ENCODE measurements at places on chromosomes 3 and 15. TPM values are rescaled to one million over a fixed set of nuclear protein-coding genes. Genes with fewer than 3 reads are reported as not detected.

DNA sequence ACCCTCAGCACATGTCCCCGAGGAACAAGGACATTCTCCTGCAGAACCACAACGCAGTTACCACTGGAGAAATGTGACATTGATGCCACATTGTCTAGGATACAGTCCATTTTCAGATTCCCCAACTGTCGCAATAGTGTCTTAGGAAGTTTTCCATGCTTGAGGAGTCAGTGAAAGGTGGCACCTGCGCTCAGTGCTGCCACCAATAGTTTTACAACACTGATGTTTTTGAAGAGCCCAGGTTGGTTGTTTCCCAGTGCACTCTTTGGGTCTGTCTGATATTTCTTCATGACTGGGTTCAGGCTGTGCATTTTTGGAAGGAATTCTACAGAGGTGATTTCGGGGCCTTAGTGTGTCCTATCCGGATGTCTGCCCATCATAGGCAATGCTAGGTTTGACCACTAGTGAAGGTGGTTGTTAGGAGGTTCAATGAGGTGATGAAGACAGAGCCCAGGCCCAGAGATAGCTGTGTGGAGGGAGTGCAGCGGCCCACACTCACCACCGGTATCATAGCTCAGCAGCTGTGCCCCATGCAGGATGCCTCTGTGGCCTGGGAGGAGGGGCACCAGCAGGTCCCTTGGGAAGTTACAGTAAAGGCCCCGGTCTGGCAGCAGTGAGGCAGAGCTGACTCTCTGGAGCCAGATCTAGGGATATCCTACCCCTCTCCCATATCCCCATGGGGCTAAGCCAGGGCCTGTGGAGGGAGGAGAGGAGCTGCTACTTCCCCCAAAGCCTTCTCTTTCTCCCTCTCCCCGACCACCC lies 96.6 kb downstream of the DNAJB8 start:
- DNase-seq: no peak

DNA sequence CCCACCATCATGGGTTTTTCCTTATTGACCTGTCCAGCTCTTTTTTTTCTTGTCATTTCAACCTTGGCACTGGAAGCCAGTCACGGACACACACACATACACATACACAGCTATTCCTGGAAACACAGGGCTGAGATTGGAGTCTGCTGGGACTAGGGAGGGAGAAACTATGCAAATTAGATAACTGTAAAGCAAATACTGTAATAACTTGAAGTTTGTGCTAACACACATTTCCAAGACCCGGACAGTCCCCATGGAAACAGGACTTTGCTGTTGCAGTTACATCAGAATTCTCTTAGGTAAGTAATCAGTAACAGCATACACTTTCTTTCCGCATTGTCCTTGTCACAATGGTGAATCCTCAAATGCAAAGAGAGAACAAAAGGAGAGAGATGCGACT lies 304.4 kb downstream of the KBTBD8 start:
- no peak for DNase-seq

- no peak for DNase-seq
Observed at GRCh38 chr15:29522373-29523276, 253.0 kb upstream of the NSMCE3 start.

DNA sequence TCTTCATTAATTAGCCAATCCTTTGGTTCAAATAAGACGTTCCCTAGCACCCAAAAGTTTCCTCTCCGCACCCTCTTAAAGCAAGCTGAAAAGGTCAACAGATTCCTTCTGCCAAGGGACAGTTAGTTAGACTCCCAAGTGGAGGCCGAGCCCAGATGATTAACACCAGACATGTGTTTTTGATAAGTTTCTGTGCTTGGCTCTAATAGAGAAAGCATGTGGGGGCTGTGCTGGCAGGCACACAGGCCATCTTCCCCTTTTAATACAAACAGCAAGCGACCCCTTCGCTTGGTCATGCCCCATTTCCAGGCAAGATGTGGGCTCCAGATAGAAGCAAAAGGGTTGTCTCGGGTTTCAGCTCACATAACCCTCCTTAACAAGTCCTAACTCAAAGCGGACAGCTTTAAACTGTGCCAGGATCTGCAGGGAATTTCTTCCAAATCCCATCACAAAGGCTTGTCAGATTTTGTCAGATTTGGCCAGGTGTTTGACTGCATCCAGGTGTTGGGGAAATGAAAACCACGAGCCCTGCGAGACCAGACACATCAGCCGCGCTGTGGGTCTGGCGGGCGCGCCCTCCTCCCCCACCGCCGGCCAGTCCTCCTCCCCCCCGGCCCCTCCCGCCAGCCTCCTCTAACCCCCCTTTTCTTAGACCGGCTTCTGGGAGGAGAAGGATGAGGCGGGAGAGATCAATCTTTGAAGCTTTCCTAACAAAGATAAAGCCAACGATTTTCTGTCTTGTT lies 3.3 kb downstream of the HES1 start:
- peak; percentile 95 for DNase-seq

DNA sequence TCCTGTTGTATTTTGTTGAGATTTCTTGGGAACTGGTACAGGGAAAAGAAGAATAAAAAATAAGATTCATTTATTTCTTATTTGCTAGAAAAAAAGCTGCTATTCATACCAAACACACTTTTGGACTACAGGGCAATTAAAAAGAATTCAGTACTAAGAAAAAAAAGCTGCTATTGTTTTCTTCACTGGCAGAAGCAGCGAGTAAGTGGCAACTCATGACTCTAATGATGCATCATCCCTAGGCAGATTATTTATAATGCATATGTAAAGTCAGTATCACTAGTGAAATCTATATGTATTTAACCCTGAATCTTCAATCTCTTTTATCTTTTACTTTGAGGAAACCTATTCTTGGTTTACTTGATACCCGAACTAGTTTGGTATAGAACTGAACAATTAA lies 15.2 kb downstream of the PFN2 start:
- peak; percentile 27 for DNase-seq

GRCh38 chr15:100172356-100173024 lies 169.3 kb downstream of the ADAMTS17 start:
- DNase-seq: no peak

- DNase-seq: no peak
Observed at GRCh38 chr3:72289692-72290071, 504.7 kb upstream of the PROK2 start.

EIF4A2 gene
- total RNA-seq: 379 TPM

KCNH8 gene
- total RNA-seq: not detected

Data from lung microvascular endothelial cell (primary cell).